NCI-H146 (cell line): ENCODE measurements at places on chromosomes 11 and 22.

- DNase-seq: peak; percentile 23
These were observed 4.1 kb upstream of the MAPK11 start for GRCh38 chr22:50274311-50274710.

DNA sequence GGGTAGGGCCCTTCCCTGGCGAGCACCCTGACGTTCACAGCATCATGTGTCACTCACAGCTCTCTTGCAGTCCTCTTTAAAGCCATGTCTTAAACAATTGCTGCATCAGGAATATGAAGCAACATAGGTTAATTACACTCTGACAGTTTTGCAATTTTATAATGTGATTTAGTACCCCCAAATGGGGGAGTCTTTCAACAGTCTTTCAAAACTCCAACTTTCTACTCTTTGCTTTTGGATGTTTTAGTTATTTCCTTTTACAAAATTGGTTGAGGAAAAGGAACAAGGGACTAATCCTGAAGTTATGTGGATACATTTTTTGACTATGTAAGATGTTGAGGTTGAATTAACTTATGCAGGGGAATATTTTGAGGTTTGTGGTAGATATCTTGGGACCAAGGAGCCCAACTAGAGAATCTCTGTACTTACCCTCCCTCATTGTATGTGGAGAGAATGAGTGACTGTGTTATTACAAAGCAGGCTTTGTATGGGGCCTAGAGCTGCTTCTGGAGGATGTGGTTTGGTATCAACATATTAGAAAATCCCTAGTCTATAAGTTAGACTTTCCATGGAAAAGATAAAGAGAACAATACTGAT is at the start of gene MMP8:
TSS of gene MMP8 (minus strand) at position 51 of the 597 bp plus-strand sequence. CDS start 99 bp downstream, outside the sequence.
- no peak for DNase-seq

- no peak for DNase-seq
These were observed 764 bp upstream of the PACSIN3 start for GRCh38 chr11:47186700-47187695.

GRCh38 chr11:46918083-46918787 is at the start of gene LRP4:
TSS of gene LRP4 (minus strand) at chr11:46918550. CDS start at chr11:46918379, 171 bp downstream.
- peak; percentile 64 for DNase-seq

- no peak for DNase-seq
These were observed 64.0 kb upstream of the TNRC6B start for GRCh38 chr22:40113696-40114095.

DNA sequence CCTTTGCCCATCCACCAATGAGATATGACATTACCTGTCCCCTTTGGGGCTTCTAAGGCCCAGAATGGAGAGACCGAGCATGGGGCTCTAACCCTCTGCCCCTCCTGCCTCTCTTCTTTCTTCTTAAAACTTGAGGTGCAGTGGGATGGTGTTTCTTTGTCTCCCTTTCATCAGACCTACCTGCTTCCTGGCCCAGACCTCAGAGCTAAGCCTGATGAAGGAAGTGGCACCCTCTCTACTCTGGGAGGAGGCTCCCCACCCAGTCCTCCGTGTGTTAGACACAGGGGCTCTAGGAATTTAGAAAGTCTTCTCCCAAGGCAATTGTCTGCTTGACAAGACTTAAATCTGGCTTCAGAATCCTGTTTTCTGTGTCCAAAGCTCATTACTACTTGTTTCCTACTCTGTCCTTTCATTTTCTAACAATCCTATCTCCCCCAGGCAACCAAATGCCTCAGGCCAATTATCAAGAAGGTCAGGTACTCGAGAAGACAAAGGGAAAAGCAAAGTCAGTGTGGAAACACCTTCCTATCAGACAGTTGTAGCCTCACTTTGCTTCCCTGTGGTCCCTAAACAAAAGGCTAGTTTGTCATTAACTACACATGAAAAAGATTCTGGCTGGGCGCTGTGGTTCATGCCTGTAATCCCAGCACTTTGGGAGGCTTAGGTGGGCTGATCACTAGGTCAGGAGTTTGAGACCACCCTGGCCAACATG is 20.3 kb upstream of the PARVA start:
- peak; percentile 70 for DNase-seq

- no peak for DNase-seq
These were observed 130.0 kb downstream of the VPREB1 start for GRCh38 chr22:22374579-22374978.

GRCh38 chr22:44182588-44183286 is 2.0 kb downstream of the PARVG start:
- no peak for DNase-seq

- no peak for DNase-seq
These were observed 41.7 kb downstream of the CASP12 start for GRCh38 chr11:104856607-104857006.

DNA sequence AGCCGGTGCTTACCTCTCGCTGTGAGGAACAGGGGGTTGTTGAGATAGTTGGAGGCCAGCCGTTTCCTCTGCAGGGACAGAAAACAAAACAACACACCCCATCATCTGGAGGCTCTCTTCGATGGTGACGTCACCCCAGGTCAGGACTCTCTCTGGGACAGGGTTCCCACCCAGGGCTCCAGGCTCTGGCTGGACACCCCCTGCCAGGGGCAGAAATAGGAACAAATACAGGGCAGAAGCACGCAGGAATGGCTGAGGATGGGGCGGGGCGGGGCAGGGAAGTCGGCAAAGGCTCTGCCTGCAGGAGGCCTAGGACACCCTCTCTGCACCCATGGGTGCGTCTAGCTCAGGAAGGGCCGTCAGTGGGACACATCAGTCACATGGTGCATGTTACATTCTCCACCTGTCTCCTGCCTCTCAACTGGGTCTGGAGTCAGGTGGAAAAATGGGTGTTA is 118.5 kb downstream of the PHF21B start:
- DNase-seq: no peak

DNA sequence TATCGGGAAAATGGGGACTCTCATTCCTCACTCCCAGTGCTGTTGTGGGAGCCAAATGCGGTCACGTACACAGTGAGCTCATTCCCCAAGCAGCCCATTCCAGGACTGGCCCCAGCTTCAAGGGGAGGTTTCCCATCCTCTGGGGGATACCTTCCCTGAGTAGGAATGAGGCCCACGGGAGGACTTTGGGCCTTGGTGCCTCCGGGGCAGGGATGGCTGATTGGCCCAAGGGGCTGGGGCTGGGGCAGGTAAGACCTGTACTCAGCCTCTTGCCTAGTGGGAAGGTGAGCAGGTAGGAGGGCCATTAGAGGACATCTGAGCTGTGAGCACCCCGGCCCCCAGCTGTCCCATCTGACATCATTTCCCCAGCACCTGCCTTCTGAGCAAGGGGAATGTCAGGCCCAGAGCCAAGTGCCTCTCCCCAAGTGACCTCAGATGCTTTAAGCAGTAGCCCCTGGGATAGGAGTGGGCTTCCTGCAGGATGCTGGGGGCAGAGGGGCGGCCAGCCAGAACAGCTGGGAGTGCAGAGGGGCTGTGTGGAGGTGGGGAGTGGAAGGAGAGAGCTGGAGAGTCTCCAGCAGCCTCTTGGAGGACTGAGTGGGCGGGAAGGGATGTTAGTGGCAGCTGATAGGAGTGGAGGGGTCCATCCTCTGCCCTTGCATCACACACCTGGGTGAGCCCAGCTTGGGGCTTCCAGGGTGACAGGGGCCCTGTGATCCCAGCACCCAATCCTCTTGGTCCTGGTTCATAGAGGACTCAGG is 58.4 kb downstream of the CD82 start:
- peak; percentile 63 for DNase-seq

DNA sequence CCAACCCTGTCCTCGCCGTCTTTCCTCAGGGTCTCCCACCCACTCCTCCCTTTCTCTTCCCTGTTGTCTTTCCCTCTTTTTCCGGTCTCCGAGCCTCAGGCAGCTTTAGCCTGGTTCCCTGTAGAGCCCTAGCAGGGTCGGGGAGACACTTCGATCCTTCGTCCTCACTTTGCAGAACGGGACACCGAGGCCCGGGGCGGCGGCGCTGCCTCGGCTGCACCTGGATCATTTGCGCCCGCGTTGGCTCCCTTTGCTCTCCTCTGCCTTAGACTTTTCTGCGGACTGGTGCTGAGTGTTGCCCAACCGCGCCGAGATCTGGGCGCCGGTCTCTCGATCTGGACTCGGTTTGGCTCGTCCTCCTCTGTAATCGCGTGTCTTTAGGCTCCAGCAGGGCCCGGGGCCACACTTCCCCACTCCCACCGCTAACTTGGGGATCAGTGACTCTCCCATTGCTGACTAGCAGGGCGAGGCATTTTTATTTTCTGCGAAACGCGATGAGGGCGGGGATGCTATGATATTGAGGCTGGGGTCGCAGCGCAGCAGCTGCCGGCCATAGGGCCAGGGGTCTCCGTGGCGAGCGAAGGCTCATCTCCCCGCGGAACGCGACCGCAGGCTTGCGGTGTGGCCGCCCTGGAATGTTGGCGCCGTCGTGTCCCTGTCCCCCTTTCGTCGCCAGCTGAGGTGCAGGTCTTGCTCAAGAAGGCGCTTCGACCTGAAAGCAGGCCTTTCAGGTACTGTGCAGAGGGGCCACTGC is 1.6 kb upstream of the E2F8 start:
- DNase-seq: no peak

GRCh38 chr11:128069665-128070064 is 517.7 kb downstream of the ETS1 start:
- no peak for DNase-seq

DNA sequence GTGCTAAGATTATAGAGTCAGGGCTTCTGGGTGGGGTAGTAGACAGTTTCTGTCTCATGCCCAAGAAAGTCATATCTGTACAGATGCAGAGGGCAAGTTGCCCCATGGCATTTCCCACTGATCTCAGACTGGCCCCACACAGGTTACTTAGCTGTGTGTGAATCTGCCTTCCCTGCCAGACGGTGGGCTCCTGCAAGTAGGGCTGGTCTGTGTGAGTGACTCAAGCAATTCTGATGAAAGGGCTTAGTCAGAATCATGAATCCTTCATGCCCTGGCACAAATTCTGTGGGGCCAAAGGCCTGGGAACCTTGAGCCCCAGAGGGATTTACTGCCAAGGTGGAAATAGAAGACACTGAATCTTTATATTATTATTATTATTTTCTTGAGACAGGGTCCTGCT is 30.4 kb downstream of the USH1C start:
- DNase-seq: no peak

- DNase-seq: peak; percentile 70
These were observed 64.9 kb downstream of the NAV2 start for GRCh38 chr11:19777377-19778102.

DNA sequence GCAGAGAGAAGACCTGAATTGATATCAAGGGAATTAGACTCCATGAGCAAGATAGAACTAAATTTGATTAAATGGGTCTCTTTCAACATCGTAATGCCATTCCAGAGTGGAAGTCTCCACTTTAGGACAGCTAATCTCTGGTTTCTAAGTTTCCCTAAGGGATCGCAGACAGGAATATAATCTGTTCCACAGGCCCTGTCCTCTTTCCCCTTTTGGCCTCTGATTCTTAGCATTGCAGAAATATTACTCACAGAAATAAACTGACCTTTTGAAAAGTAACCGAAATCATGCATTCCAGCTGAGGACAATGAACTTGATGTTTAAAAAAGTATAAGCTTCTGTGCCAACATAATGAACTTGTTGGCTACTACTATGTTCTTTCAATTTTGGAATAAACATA is 227.8 kb downstream of the ETS1 start:
- no peak for DNase-seq
